ENCODE measurements at places on chromosomes 7 and 10.
A peak's percentile ranks its signal among the peaks of the same experiment; 100 is the strongest.

DNA sequence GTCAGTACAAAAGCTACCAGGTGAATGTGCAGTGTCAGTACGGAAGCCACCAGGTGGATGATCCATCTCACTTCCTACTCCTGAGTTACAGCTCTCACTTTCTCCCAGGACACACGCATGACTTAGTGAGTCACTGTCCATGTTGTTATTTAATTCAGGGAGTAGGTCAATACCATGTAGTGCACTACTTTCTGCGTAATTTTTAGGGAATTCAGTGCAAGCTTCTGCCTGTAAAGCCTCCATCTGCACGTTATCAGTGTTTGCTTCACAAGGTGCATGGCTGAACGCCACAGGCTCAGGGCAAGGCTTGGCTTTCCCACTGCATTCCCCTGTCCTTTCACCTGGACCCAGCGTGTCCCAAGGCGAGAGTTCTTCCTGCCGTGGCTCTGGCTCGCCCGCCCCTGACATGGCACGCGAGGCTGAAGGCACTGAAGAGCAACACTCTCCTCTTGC is 59.5 kb downstream of the LARP4B start:
- DNase-seq = no peak

DNA sequence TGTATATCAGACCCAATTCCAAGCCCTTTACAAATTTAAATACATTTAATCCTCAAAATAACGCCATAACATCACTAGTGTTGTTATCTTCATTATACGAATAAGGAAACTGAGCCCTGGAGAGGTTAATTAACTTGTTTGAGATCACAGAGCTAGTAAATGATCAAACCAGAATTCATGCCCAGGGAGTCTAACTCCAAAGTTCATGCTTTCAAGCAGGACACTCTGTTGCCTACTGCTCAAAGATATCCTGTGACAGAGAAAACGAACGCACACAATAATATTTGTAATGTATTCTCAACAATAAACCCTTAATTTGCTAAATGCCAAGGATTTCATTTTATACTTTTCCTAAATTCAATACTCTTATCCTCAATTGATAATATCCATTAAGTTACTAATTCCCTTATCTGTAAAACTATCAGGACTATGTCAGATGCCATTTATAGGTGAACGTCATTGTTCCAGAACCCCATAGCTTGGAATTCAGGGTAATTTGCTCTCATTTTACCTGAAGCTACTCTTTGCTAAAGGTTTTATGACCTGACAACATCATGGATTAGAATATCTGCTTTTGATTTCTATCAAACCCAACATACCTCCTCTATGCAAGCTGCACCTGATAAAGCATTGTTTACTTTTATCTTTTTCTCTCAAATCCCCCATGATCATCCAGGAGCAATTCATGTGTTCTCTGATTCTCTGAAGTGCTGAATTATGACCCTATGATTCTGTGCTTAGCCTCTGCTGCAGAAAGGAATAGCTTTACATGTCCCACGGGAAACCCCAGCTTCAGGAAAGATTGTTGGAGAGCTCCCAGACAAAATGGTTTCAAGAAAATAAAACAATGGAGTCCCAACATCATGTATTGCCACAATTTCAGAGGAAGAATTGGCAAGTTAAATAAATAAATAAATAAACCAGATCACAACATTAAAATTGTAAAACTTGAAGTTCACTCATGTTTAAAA is 150.2 kb upstream of the CDK1 start:
- DNase-seq = no peak

GRCh38 chr10:48446785-48447184 is 140.3 kb downstream of the MAPK8 start:
- DNase-seq = no peak

DNA sequence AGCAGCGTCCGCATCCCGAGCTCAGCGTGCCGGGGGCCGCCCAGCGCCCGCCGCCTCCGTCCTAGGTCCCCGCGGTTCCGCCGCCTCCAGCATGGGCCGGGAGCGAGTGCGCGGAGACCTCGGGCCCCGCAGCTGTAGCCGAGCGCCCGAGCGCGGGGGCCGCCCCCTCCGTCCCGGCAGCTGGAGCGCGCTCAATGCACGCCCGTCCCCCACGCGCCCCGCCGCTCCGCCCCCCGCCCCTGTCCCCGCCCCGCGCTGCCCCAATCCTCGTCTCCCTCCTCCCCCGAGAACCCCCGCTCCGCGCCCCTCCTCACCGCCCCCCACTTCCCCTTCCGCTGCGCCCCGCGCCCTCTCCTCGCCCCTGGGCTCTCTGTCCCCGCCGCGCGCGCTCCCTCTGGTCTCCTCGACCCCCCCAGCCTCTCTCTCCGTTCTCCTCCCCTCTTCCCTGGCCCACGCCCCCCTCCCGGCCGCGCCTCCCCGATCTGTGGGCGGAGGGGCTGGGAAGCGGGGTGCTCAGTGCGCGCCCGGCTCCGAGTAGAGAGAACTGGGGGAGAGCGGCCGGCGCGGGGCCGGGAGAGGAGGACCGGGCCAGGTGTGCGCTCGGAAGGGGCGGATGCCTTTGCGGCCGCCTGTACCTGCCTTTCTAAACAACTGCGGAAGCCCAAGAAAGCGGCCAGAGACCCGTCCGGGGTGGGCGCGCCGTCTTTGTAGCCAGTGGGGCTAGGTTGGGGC is at the start of gene VIPR2:
VIPR2 (minus strand) TSS at position 110 of the 732 bp plus-strand sequence; CDS start at position 14, 96 bp downstream.
- DNase-seq = peak; percentile 5

DNA sequence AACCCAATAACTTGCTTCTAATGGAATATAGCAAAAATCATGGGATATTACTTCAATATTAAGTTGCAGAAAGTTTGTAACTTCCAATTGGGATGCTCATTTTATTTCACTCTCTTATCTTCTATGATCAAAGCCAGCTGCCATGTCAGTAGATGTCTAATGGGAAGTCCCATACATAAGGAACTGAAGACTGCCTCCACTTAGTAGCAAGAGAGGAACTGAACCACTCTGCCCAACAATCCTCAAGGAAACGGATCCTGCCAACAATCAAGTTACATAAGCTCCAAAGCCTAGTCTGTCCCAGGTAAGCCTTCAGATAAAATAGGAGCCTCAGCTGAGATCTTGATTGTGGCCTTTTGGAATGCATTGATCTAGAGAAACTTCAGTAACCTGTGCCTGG is 431.5 kb upstream of the PCDH15 start:
- DNase-seq = no peak

DNA sequence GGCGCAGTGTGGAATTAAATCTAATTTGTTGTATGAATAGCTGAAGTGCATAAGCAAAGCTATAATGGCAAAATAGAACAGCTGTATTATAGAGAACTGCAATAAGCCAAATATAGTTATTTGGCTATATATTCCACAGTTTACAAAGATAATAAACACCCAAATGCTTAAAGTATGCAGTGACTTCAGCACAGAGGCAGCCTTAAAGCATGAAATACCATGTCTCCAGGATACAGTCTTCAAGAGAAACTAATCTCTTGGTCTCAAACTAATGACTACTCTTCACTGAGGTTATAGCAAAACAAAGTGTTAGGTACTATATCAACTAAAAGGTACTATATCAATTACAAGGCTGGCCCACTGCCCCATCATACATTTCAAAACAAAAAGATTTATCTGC is 48.0 kb downstream of the NT5C2 start:
- no peak for DNase-seq

GRCh38 chr7:115779561-115779960 is 251.0 kb downstream of the TFEC start:
- no peak for DNase-seq

- DNase-seq = no peak
Observed at GRCh38 chr10:64363687-64364086, 842.5 kb downstream of the REEP3 start.
